ENCODE measurements at places on chromosomes 13 and 19. TPM values are rescaled to one million over a fixed set of nuclear protein-coding genes. Genes with fewer than 3 reads are reported as not detected.

DNA sequence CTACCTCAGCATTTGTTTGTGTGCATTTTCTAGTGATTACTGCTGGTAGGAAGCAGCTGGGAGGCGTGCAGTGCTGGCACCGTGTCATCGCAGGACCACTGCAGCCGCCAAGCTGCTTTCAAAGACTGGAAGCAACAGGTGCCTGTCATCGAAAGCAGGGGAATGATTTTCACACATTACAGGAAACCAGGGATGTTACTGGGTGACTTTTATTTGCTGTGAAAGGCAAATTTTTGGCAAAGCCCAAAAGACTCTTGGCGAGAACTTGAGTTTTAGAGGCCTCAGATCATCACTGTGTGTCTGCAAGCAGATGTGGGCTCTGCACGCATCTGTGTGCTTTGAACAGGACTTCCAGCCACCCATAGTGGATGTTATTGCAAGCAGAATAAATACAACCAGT, 176.4 kb downstream of the FLT1 start:
- peaks cover 27% of the 10 kb centered on the region for H3K4me1 ChIP-seq
- DNase-seq = no peak
- H3K27ac ChIP-seq = no peak overlapping the region
- H3K36me3 ChIP-seq = peaks cover 11% of the 10 kb centered on the region
- H3K27me3 ChIP-seq = no peaks in the 10 kb centered on the region
- no peak overlapping the region for H3K4me3 ChIP-seq

DNA sequence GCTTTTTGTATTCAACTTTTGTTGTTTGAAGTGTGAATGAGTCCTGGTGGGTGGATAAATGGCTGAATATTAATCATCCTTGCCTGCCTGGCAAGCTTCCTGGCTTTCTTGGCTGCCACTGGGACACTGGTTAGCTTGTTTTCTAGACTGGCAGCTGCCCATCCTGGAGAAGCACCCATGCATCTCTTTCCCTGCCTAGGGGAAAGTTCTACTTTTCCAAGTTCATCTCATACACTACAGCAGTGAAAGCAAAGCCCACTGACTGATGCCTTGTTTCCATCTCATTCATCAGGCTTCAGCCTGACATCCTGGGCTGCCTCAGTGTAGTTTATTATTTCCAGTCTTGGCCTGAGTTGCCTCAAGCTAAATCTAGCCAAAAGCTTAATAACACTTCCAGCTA, 244.8 kb downstream of the PCDH20 start:
- H3K27ac ChIP-seq = no peak overlapping the region
- no peak for DNase-seq
- H3K4me1 ChIP-seq = no peaks in the 10 kb centered on the region
- H3K36me3 ChIP-seq = no peaks in the 10 kb centered on the region
- no peaks in the 10 kb centered on the region for H3K27me3 ChIP-seq

PTGIR gene
- 5.5 TPM for polyA plus RNA-seq

ERICH4 gene
- not detected for polyA plus RNA-seq

DUS3L gene
- 37.7 TPM for polyA plus RNA-seq

- DNase-seq = no peak
- no peaks in the 10 kb centered on the region for H3K36me3 ChIP-seq
- no peaks in the 10 kb centered on the region for H3K27me3 ChIP-seq
- no peaks in the 10 kb centered on the region for H3K4me1 ChIP-seq
- no peak overlapping the region for H3K4me3 ChIP-seq
Observed at GRCh38 chr19:43804432-43804831, 2.2 kb upstream of the LYPD5 start.

GRCh38 chr19:56663931-56664500, 7.5 kb downstream of the ZNF835 start:
- no peaks in the 10 kb centered on the region for H3K27me3 ChIP-seq
- no peak overlapping the region for H3K27ac ChIP-seq
- DNase-seq = no peak

TMEM272 gene
- 0.09 TPM for polyA plus RNA-seq

- H3K4me1 ChIP-seq = peaks cover 60% of the 10 kb centered on the region
- peaks cover 32% of the 10 kb centered on the region for H3K36me3 ChIP-seq
- peak overlapping the region; percentile 58 for H3K4me3 ChIP-seq
- H3K27ac ChIP-seq = peak overlapping the region; percentile 75
Observed at GRCh38 chr19:42284591-42285341, 15.7 kb downstream of the CIC start.

PDE4C gene
- 6.3 TPM for polyA plus RNA-seq

GRCh38 chr13:80469853-80470381, 129.0 kb upstream of the SPRY2 start:
- H3K27me3 ChIP-seq = no peaks in the 10 kb centered on the region
- peak overlapping the region; percentile 87 for H3K27ac ChIP-seq
- H3K4me1 ChIP-seq = peaks cover 7% of the 10 kb centered on the region
- H3K36me3 ChIP-seq = no peaks in the 10 kb centered on the region
- DNase-seq = peak; percentile 50

- no peak for DNase-seq
- no peak overlapping the region for H3K4me3 ChIP-seq
- no peaks in the 10 kb centered on the region for H3K36me3 ChIP-seq
- no peaks in the 10 kb centered on the region for H3K27me3 ChIP-seq
- peaks cover 35% of the 10 kb centered on the region for H3K4me1 ChIP-seq
Observed at GRCh38 chr13:114067886-114068651, 64.4 kb downstream of the RASA3 start.

EDNRB gene
- polyA plus RNA-seq = 29.8 TPM

- H3K27ac ChIP-seq = no peak overlapping the region
- H3K4me3 ChIP-seq = no peak overlapping the region
- no peak for DNase-seq
- peaks cover 16% of the 10 kb centered on the region for H3K27me3 ChIP-seq
- H3K36me3 ChIP-seq = no peaks in the 10 kb centered on the region
- no peaks in the 10 kb centered on the region for H3K4me1 ChIP-seq
Observed at GRCh38 chr13:43953370-43953769, 73.7 kb downstream of the LACC1 start.

DNA sequence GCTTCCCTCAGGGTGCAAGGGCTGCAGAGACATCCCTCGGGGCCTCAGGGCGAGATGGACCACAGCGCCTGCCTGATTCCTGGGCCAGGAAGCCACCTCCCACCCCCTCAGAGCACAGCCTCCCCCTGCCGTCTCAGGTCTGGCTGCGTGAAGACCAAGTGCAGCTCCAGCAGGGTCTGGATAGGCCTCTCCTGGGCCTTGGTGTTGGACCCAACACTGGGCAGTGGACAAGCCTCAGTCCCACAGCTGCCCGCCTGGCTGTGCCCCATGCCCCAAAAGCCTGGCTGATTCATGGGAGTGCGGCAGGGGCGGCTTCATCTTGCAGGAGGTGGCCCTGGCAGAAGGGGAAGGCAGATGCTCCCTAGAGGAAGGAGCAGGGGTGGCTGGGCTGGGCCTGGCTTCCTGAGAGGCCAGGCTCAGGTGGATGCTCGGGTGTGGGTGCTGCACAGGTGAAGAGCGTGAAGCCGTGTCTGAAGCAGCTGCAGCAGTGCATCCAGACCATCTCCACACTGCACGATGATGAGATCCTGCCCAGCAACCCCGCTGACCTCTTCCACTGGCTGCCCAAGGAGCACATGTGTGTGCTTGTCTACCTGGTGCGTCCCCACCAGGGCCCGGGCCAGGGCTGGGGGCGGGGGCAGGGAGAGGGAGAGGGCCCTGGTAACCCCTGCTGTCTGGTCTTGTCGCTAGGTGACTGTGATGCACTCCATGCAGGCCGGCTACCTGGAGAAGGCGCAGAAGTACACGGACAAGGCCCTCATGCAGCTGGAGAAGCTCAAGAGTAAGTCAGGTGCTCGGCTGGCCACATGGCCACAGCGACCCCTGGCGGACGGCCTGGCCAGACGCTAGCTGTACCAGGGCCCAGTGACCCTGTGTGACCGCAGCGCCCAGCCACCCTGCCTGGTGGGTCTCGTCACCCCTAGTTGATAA, 21.7 kb downstream of the MAU2 start:
- no peak overlapping the region for H3K27ac ChIP-seq
- H3K4me1 ChIP-seq = peaks cover 8% of the 10 kb centered on the region
- no peak overlapping the region for H3K4me3 ChIP-seq
- H3K27me3 ChIP-seq = no peaks in the 10 kb centered on the region
- peaks cover 60% of the 10 kb centered on the region for H3K36me3 ChIP-seq
- peak; percentile 64 for DNase-seq

DNA sequence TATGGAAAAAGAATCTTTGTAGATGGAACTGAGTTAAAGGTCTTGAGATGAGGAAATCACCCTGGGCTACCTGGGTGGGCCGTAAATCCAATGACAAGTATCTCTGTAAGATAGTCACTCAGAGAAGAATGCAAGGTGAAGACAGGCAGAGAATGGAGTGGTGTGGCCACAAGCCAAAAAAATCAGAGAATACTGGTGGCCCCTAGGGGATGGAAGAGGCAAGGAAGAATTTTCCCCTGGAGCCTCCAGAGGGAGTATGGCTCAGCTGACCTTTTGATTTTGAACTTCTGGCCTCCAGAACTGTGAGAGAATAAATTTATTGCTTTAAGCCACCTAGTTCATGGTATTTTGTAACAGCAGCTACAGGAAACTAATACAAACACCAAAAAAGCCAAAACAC, 32.7 kb upstream of the CSNK1A1L start:
- DNase-seq = no peak
- H3K27ac ChIP-seq = no peak overlapping the region

- DNase-seq = no peak
- peaks cover 7% of the 10 kb centered on the region for H3K4me1 ChIP-seq
- H3K36me3 ChIP-seq = no peaks in the 10 kb centered on the region
- H3K27me3 ChIP-seq = no peaks in the 10 kb centered on the region
Observed at GRCh38 chr19:10550336-10550735, 6.6 kb downstream of the ATG4D start.

DNA sequence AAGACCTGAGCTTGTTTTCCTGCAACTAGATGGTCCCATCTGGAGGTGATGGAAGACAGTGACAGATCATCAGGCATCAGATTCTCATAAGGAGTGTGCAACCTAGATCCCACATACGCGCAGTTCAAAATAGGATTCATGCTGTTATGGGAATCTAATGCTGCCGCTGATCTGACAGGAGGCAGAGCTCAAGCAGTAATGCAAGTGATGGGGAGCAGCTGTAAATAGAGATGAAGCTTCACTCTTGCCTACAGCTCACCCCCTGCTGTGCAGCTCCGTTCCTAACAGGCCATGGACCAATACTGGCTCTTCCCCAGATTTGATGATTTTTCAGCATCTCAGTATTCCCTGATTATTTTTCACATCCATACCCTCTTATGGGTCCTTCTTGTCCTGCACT, 208.4 kb upstream of the RXFP2 start:
- H3K4me3 ChIP-seq = no peak overlapping the region
- no peaks in the 10 kb centered on the region for H3K27me3 ChIP-seq
- no peaks in the 10 kb centered on the region for H3K4me1 ChIP-seq
- H3K36me3 ChIP-seq = no peaks in the 10 kb centered on the region
- DNase-seq = no peak

DNA sequence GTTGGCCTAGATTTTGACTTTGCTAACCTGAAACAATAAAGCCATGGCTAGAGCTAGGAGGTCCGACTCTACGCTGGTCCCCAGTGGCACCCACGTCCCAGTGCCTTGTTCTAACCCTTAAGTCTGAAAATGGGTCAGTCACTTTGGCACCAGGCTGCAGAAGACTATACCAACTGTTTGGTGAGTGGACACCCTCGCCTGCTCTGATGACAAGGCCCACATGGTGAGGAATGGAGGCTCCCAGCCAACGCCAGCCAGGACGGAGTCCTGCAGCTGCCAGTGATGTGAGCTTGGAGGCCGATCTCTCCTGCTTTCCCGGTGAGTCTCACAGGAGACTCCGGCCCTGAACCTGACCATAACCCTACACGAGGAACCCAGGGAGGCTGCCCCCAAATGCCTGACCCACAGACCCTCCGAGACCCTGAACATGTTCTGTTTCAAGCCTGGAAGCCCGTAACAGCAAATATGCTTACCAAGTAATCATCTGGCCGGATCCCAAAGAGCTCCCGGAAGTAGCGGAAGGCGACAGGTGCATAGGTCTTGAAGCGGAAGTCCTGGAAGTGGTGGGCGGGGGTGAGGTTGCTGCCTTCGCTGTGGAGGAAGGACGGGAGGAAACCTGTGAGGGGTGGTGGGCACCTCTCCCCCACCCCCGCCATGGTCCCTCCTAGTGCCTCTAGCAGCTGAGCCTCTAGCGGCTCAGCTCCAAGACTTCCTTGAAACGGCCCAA, 34.1 kb upstream of the CACTIN start:
- no peaks in the 10 kb centered on the region for H3K4me1 ChIP-seq
- no peak overlapping the region for H3K4me3 ChIP-seq
- H3K27ac ChIP-seq = no peak overlapping the region
- peaks cover 99% of the 10 kb centered on the region for H3K36me3 ChIP-seq
- H3K27me3 ChIP-seq = no peaks in the 10 kb centered on the region

GRCh38 chr19:42452590-42452989, 9.8 kb upstream of the CXCL17 start:
- no peaks in the 10 kb centered on the region for H3K36me3 ChIP-seq
- H3K4me1 ChIP-seq = peaks cover 9% of the 10 kb centered on the region
- H3K27ac ChIP-seq = peak overlapping the region; percentile 36
- H3K4me3 ChIP-seq = no peak overlapping the region
- H3K27me3 ChIP-seq = peaks cover 5% of the 10 kb centered on the region

GRCh38 chr19:56839652-56840450, 675 bp downstream of the PEG3 start:
- H3K4me1 ChIP-seq = peaks cover 9% of the 10 kb centered on the region
- DNase-seq = peak; percentile 90
- H3K27me3 ChIP-seq = no peaks in the 10 kb centered on the region
- H3K4me3 ChIP-seq = peak overlapping the region; percentile 48
- peak overlapping the region; percentile 37 for H3K27ac ChIP-seq
- no peaks in the 10 kb centered on the region for H3K36me3 ChIP-seq

GRCh38 chr13:32960626-32961025, 55.6 kb upstream of the KL start:
- no peaks in the 10 kb centered on the region for H3K4me1 ChIP-seq
- DNase-seq = no peak
- no peaks in the 10 kb centered on the region for H3K27me3 ChIP-seq
- H3K4me3 ChIP-seq = no peak overlapping the region
- no peaks in the 10 kb centered on the region for H3K36me3 ChIP-seq
- H3K27ac ChIP-seq = no peak overlapping the region

DACH1 gene
- polyA plus RNA-seq = 1.2 TPM

DNA sequence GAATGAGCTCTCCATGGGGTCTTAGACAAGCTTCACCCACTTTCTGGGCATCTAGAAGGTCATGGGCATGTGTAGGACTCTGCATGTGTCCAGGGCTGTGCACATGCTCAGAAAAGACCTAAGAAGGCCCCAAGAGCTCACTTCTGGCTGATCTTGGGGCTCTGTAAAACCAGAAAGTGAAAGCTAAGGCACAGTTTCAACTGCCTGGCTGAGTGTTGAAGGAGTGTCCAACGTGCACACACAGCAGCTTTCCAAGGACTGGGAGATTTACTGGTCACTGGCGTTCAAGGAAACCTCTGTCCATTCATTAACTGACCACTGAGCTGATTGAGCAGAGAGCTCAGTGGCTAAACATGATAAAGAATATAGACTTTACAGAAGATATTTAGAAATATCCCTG, 137.9 kb downstream of the KATNAL1 start:
- DNase-seq = no peak
- no peaks in the 10 kb centered on the region for H3K4me1 ChIP-seq
- H3K27me3 ChIP-seq = no peaks in the 10 kb centered on the region
- H3K4me3 ChIP-seq = no peak overlapping the region
- H3K36me3 ChIP-seq = no peaks in the 10 kb centered on the region
- no peak overlapping the region for H3K27ac ChIP-seq

UBAC2 gene
- 59.0 TPM for polyA plus RNA-seq

ZNF93 gene
- polyA plus RNA-seq = 1.1 TPM

GRCh38 chr13:21055511-21056045, 5.8 kb downstream of the LATS2 start:
- no peak for DNase-seq
- no peaks in the 10 kb centered on the region for H3K27me3 ChIP-seq
- H3K27ac ChIP-seq = peak overlapping the region; percentile 52
- no peak overlapping the region for H3K4me3 ChIP-seq
- peaks cover 93% of the 10 kb centered on the region for H3K4me1 ChIP-seq

- H3K4me1 ChIP-seq = no peaks in the 10 kb centered on the region
- peak; percentile 34 for DNase-seq
- H3K27me3 ChIP-seq = peaks cover 28% of the 10 kb centered on the region
Observed at GRCh38 chr19:45913874-45914830, at the start of gene NANOS2. TSS of gene NANOS2 (minus strand) at chr19:45914778. CDS start at chr19:45914693, 85 bp downstream.
